ENCODE measurements at places on chromosomes 1 and 21. TPM values are rescaled to one million over a fixed set of nuclear protein-coding genes. Genes with fewer than 3 reads are reported as not detected.

Gene C1orf56
- total RNA-seq = 3.5 TPM

Gene CFAP107
- total RNA-seq = under 0.01 TPM

Gene PROK1
- total RNA-seq = not detected

Gene ZNF697
- total RNA-seq = 22.3 TPM

Gene PLPPR4
- 1.3 TPM for total RNA-seq

Gene LGR6
- not detected for total RNA-seq

Gene RIPPLY3
- total RNA-seq = not detected

Gene PRSS38
- total RNA-seq = not detected

Gene SYT11
- total RNA-seq = 30.3 TPM

Gene ZNF648
- not detected for total RNA-seq

Gene TPTE
- total RNA-seq = not detected

Gene CNKSR1
- not detected for total RNA-seq

Gene OSCP1
- total RNA-seq = 8.7 TPM

Gene LRIG2
- total RNA-seq = 10.3 TPM

Gene FBXO44
- total RNA-seq = 17.8 TPM

Gene ZNF695
- 2.6 TPM for total RNA-seq
